ENCODE measurements at places on chromosomes 11 and 22. TPM values are rescaled to one million over a fixed set of nuclear protein-coding genes. Genes with fewer than 3 reads are reported as not detected.

DNA sequence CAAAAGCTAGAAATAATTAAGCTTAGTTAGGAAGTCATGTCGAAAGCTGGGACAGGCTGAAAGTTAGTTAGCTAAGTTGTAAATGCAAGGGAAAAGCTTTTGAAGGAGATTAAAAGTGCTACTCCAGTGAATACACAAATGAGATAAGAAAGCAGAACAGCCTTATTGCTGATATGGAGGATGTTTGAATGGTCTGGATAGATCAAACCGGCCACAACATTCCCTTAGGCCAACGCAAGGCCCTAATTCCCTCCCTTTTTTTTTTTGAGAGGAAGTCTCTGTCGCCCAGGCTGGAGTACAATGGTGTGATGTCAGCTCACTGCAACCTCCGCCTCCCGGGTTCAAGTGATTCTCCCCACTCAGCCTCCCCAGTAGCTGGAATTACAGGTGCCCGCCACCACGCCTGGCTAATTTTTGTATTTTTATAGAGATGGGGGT lies 23.3 kb upstream of the WEE1 start:
- DNase-seq, result no peak

- DNase-seq, result no peak
These were observed 80.8 kb downstream of the FBLN1 start for GRCh38 chr22:45583504-45583903.

GRCh38 chr22:38077595-38077994 lies 6.4 kb downstream of the SLC16A8 start:
- no peak for DNase-seq

The DMC1 gene
- total RNA-seq, result 0.22 TPM

DNA sequence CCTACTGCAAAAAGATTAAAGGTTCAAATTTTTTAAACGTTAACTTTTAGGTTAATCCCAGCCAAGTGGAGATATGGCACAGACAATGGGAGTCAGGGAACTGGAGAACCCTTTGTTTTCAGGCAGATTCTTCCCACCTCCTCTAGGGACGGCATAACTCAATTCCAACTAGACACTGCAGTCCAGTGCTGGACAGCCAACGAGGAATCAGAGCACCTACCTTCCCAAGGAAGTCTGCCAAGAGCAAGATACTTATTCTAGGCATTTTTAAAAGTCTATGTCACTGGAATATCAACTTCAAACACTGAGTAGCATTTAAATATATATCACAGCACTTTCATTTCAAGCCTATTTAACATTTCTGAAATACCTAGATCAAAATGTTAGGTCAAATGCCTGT lies 7.3 kb downstream of the CADM1 start:
- no peak for DNase-seq

The CBLIF gene
- total RNA-seq, result not detected

- no peak for DNase-seq
These were observed 26.2 kb upstream of the RAB1B start for GRCh38 chr11:66242095-66242765.

DNA sequence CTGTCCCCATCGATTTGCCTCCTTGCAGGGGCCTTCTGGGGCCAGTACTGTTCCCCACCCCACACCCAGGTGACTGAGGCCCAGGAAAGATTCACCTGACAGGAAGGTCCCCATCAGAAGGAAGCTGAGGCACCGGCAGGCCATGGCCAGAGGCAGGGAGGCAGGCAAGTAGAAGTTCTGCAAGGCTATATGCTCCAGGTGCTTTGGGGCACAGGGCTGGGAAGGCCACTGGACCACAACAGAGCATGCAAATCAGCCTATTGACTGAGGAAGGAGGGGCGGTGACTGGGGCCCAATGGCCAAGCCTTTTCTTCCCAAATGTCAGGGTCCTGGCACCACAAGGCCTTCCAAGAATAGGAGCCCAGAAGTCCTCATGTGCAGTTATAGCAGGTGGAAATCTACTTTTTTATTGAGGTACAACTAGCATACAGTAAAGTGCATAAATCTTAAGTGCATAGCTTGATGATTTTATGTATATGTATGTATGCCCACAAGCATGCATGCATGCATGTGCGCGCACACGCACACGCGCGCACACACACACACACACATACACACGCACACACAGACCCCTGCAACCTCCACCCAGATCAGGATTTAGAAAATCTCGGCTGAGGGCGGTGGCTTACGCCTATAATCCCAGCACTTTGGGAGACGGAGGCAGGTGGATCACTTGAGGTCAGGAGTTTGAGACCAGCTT lies at the start of gene VPREB3:
VPREB3 (minus strand) TSS at position 206 of the 700 bp plus-strand sequence; CDS start at position 144, 62 bp downstream.
- DNase-seq, result peak; percentile 68

GRCh38 chr11:93196816-93197379 lies 893 bp downstream of the SLC36A4 start:
- no peak for DNase-seq

DNA sequence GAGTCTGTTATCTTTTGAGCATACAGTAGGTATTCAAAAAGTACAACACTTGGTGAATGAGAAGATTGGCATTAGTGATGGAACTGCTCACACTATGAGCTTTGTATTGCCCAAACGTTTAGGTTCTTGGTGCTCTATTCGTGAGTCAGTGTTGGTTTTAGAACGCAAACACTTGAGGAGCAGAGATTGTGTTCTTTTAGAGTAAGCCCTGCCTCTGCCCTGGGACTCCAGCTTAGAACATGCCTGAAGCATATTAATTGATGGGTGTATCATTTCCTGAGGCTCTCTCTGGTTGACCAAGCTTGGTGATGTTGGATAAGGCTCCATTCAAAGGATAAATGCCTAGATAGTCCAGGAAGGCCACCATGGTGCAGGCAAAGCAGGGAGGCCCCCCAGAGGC lies 10.9 kb downstream of the MTNR1B start:
- DNase-seq, result no peak

- no peak for DNase-seq
These were observed 10.9 kb downstream of the LINC01488 start for GRCh38 chr11:69492201-69492991.

Data from B cell (primary cell).